ENCODE measurements at places on chromosomes 4 and X.

GRCh38 chrX:134694333-134695322, 36.4 kb upstream of the PLAC1 start:
- no peak for DNase-seq

DNA sequence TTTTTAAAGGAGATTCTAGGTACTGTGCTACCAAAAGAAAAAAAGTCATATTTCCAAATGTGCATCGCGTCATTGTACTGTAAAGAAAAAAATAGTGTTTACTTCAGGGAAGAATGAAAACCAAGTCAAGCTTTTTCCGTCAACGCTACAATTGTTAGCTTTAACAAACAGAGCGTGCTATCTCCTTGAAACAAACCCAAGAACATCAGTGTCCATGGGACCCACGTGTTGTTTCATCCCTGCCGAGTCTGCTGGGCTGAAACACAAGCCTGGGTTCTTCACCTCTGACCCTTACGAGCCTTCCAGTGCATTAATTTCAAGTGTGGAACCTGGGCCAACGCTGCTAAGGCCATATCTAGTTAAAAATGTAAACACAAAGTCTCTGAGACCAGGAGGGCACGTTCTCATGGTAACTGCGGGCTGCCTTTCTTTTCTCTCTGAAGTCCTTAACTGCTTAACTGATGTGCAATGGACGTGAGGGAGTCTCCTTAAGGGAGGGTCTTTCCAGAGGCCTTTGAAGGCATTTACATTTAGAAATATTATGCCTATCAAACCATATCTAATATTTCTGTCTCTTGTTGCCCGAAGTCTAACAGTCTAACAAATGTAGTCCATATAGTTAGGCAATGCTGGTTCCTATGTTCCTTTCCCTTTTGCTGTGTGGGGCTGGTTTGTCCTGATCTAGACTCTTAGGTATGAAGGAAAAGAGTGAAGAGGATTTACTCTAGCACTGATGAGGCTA, 36.3 kb downstream of the ING2 start:
- no peak for DNase-seq

GRCh38 chrX:139823806-139824205, 109.0 kb downstream of the ATP11C start:
- DNase-seq, result no peak

GRCh38 chr4:81504112-81505003, 32.7 kb upstream of the RASGEF1B start:
- peak; percentile 26 for DNase-seq

- no peak for DNase-seq
These were observed 107.0 kb downstream of the DDIT4L start for GRCh38 chr4:100083289-100083688.

DNA sequence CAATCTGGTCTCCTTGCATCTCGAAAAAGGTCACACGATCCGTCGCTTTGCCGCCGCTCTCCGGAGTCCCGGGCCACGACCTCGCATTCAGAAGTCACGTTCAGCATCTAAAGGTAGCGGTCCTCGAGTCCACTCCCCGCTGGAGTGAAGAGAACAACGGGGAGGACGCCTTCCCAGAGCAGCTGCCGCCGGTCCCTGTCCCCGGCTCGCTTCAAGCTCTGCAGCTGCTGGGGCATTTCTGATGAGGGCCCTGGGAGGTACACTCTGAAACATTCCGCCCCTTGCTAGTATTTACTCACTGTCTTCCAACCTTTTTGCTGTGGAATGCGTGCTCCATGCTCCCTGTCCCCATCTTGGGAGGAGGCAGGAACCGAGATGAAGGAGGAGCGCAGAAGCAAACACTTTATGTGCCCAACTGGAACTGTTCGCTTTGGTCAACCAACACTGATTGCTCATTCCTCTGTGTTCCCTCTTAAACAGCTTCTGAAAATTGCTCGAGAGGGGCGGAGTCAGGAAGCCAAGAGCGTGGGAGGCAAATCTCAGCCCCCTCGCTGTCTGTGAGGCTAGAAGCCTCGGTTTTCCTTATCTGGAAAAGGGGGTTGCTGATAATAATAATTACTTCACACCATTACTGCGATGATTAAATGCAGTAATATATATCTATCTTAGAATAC, 6.4 kb upstream of the VAMP7 start:
- DNase-seq, result no peak

DNA sequence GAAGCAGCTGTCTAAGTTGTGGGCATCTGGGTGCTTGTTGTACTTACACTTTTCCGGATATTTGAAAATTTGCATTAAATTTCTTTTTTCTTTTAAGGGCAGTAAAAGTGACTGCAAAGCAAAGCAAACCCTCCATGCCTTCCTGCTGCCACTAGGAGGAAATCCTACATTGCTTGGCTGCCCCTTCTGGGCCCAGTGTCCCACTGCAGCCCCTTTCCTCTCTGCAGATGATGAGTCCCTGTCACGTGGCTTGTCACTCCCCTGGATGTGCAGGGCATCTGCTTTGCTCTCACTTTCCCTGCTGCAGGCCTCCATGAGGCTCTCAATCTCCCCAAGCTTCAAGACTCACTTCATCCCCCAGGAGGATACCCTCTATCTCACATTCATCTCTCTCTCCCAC, 12.7 kb downstream of the TSR2 start:
- DNase-seq, result no peak

DNA sequence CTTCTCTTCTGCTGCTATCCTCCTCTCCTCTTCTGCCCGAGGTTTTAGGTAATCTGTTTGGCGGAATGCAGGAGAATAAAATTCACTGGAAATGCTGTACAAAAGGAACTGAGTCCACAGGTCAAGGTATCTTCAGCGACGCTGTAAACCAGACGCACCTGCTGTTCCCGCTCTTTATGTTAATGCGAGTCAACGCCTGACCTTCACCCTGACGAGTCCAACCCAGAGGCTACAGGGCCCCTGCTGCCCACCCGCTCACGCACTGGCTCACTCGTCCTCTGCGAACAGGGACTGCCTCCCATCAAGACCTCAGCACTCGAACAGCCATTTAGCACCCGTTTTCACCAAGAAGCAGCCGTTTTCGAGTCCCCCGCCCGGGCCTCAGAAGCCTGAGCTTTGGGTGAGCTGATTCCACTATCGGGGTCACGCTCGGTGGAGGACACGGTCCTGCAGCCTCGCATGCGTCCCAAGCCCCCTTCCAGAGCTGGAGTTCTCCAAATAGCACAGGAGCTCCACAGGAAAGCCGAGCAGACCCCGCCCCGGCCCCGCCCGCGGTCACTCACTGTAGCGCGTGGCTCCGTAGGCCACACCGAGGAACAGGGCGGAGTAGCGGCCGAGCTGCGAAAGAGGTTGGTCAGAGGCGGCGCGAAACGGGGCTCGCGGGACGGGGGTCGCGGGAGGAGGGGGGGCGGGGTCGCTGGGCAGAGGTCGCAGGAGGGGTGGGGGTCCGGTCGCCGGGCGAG, 556 bp downstream of the ATP5ME start:
- DNase-seq, result no peak

DNA sequence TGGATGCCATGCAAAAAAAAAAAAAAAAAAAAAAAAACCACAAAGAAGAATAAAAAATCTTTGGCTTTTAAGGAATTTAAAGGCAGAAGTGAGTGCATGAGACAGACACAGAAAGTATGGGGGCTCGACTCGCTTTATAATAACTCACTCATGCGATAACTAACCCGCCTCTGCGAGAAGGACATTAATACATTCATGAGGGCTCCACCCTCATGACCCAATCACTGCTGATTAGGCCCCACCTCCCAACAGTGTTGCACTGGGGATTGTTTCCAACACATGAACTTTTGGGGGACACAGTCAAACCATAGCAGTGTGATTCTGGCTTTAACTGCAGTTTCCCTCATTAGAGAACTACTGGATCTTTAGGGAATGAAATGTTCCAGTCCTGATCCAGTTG, 78.1 kb downstream of the QDPR start:
- no peak for DNase-seq

DNA sequence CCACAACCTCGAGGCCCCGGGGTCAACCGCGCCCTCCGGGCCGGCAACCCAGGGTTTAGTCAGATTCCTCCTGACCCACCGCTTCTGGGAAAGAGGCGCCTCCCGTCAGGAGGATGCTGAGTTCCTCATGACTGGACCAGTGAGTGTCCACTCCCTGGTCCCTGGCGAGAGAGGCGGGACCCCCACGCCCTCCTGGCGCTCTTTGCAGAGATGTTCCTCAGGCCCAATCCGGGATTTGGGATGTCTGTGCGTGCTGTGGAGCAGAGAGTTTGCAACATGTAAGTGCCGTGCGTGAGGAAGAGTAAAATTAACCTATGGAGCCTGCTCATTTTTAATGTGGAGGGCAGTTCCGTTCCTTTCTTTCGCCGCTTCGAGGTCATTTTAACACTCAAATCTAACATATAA, 824 bp upstream of the UGDH start:
- peak; percentile 75 for DNase-seq

DNA sequence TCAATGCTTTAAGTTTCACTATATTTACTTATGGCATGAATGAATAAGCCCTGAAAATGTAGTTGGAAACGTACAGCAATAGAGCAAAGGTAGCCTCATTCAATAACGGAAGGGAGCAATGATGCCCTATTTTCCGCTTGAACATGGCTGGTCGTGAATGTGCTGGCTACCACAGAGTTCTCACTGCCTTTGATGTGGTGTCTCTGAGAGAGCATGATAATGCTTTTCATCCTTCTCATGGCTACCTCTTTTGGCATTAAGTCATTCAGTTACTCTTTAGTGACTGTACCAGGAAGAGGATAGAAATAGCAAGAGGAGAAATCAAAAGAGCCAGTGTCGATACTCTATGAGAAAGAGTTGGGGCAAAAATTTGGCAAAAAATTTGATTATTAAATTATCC, 308.0 kb downstream of the PPP3CA start:
- DNase-seq, result no peak

GRCh38 chr4:26822546-26822945, 38.1 kb upstream of the STIM2 start:
- no peak for DNase-seq

GRCh38 chrX:104284507-104284906, 29.8 kb upstream of the ESX1 start:
- no peak for DNase-seq

DNA sequence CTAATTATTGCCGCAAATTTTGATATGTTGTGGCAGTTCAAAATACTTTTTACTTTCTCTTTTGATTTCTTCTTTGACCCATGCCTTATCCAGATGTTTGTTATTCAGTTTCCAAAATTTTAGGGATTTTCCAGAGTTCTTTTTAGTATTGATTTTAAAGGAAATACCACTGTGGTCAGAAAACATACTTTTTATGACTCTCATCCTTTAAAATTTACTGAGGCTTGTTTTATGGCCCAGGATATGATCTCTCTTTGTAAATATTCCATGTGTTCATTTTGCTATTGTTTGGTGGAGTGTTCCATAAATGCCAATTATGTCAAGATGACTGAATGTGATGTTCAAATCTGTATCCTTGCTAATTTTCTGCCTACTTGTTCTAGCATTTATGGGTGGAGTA, 272.3 kb upstream of the DIPK2B start:
- DNase-seq, result no peak

DNA sequence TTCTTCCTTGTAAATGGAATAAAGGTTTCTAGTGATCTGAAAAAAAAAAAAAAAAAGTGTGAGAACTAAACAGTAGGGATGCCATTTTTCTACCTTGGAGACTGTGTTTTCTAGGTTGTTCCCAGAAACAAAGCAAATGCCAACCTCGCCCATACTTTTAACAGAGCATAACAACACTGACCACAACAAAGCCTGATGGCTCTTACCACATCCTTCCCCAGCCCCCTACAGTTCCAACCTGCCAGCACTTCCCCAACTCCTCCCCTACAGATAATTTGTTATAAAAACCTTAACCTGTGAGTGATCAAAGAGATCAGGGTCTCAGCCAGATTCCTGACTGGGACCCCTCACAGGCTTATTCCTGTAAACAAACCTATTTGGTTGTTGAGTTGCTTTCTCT, 940.0 kb downstream of the SH3BGRL start:
- no peak for DNase-seq

DNA sequence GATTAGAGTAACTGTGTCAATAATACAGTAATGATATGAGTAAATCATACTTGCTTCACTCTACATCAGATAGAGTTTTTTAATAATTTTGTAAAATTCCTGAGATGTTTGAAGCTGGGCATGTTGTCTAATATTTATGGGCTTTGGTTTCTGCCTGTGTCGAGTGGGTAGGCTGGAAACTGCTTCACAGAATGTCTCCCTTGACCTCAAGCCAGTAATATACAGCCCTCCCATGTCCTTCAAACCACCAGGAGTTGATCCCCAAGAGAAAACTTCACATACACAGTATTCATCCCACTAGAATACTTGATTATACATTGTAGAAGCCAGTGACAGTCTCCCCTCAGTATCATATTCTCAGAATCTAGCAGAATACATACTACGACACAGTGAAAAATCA, 284.8 kb upstream of the TENM3 start:
- DNase-seq, result no peak

Data from lower leg skin (tissue), 4 donors.